Fibroblast of the aortic adventitia (primary cell): ENCODE measurements at places on chromosomes 3 and 15. TPM values are rescaled to one million over a fixed set of nuclear protein-coding genes. Genes with fewer than 3 reads are reported as not detected.

DNA sequence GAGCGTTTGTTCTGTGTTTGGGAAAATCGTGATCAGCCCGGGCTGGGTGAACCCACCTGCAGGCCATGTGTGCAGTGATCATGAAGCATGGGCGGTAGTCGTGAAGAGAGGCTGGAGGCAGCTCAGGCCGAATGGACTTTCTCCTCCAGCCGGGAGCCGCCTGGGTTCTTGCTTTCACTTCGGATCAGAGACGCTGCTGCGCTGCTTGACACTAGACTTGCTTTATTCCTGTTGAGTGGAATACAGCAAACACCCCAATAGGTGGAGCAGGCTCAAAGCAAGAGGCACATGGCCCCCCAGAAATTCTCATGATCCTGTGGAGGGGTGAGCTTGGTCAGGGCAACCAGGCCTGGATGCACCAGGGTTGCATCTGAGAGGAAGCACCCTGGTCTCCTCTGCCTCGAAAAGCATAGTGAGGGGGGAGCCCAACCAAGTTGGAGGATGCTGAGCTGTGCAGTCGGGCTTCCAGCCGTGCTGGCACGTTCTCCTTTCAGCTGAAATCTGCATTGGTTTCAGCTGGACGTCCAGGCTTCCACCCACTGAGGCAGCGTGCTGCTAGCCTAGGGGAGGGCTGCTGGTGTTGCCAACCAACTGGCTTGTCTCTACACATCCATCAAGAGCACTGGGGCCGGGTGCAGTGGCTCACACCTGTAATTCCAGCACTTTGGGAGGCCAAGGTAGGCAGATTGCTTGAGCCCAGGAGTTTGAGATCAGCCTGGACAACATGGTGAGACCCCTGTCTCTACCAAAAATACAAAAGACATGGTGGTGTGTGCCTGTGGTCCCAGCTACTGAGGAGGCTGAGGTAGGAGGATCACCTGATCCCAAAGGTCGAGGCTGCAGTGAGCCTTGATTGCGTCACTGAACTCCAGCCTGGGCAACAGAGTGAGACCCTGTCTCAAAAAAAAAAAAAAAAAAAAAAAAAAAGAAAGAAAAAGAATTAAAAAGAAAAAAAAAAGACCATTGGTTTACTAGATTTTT, 2.8 kb upstream of the NRROS start:
- DNase-seq = no peak

- no peak for DNase-seq
Measured at GRCh38 chr3:56087451-56088053, 380.7 kb downstream of the ERC2 start.

- DNase-seq = no peak
Measured at GRCh38 chr3:56491566-56491965, 23.3 kb upstream of the ERC2 start.

DNA sequence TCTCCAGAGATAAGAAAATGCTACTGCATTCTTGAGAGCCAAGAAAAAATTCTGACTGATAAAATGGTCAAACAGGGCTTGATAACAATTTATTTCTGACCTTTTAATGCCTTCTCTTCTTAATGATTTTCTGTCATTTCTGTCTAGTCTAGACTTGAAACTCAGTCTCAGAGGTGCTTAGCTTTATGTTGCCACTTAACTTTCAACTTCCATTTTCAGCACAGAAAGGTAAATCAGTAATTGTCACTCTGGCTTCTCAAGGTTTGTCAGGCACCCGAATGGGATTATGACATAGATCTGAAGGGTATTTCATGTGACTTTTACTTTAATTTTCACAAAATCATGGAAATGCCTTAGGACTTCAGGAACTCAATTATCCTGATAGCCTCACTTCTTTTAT, 155.4 kb upstream of the GBE1 start:
- DNase-seq = no peak

Gene LACTB
- 26.1 and 36.1 TPM in 2 replicates for total RNA-seq

Gene WNT7A
- total RNA-seq = not detected in 2 replicates

Gene NEK10
- total RNA-seq = 13.1 and 27.1 TPM in 2 replicates
